ENCODE measurements at places on chromosomes 1 and 21. TPM values are rescaled to one million over a fixed set of nuclear protein-coding genes. Genes with fewer than 3 reads are reported as not detected.

The CENPL gene
- total RNA-seq, result 39.3 TPM

- no peak for DNase-seq
These were observed 919 bp upstream of the CELSR2 start for GRCh38 chr1:109248444-109248796.

DNA sequence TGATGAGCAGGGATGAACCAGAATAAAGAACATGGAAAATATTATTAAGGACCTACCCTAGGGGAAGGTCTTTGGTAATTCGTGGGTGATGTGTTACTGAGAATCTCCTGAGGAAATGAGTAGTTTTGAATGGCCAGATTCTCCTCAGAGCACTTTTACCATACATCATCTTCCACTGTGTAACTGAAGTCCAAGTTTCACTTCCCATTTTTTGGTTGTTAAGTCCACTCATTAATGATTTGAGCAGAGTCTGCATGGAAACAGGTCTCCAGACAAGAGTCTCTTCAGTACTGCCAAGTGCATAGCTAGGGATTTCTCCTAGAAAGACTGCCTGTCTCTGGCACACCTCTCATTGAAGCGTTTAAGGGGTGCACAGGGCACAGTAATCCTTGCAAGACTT, 48.7 kb upstream of the PCP4 start:
- no peak for DNase-seq

DNA sequence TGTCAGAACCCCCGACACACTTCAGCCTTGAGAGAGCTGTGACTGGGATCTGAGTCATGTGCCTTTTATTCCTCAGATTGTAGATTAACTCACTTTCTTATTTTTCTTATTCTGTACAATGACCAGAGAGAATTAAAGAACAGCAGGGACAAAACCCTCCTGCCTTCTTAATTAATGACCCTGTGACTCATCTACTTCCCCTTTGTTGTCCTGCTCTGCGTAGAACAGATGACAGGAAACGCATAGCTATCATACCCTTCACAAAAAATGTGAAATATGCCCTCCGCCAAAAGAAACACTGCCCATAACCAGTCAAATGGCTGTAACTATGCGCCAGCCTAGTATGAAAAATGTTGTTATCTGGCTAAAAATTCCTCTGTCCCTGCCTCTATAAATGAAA, 9.1 kb upstream of the PADI2 start:
- DNase-seq, result peak; percentile 99

The ABCA4 gene
- total RNA-seq, result 0.10 TPM

DNA sequence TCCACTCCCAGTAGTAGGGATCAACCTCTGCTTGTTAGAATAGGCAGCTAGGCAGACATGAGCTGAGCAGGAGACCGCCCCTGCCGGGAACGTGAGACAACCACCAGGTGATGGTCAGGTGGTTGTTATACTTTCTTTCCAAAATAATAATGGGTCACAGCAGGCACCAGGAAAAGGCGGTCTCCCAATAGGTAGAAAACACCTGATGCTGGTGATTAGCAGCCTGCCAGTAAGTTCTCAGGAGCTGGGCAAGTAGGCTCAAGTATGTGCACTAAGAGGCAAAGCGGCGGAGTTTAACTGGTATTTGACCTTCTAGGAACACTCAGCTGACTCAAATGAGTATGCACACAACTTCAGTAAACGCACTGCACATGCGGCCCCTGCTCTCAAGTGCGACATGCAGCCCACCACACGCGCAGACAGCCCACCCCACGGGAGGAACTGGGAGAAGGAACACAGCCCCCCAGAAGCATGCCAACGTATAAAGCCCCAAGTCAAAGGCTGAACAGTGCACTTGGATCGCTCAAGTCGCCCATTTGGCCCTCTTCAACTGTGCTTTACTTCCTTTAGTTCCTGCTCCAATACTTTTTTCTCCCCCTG, 80.0 kb downstream of the DESI2 start:
- no peak for DNase-seq

The RNF186 gene
- not detected for total RNA-seq

The HENMT1 gene
- 13.7 TPM for total RNA-seq

- no peak for DNase-seq
These were observed 361.4 kb upstream of the PTBP2 start for GRCh38 chr1:96360036-96360795.

The PLA2G4A gene
- 5.6 TPM for total RNA-seq

The C1QC gene
- total RNA-seq, result not detected

GRCh38 chr1:182196897-182197870, 135.7 kb upstream of the ZNF648 start:
- no peak for DNase-seq

The KRTAP21-2 gene
- total RNA-seq, result not detected

GRCh38 chr1:70616946-70617345, 205.9 kb downstream of the CTH start:
- no peak for DNase-seq

GRCh38 chr21:35046263-35046624, 2.9 kb downstream of the RUNX1 start:
- peak; percentile 84 for DNase-seq

The MIXL1 gene
- not detected for total RNA-seq

The CATSPERE gene
- 0.29 TPM for total RNA-seq

DNA sequence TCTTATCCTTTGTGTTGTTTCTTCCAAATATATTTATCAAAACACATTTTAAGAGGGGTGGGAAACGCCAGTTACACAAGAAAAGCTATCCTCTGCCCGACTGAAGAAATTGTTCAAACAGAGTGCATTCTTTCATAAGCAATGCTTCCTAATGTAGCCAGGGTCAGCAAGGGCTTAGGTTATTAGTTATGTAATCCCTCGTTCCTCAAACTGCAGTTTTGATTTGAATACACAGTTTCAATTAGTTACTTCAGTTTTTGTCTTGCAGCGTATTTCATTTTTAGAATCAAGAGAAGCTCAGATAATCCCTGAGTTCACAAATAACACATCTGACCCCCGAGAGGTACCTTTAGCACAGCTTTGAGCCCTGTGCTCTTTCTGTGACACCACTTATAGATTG, 141.7 kb upstream of the NRIP1 start:
- DNase-seq, result no peak

The BRDT gene
- not detected for total RNA-seq

- DNase-seq, result no peak
These were observed 936 bp upstream of the NCAM2 start for GRCh38 chr21:20997311-20997635.

GRCh38 chr1:30382496-30382895, 340.9 kb downstream of the MATN1 start:
- DNase-seq, result no peak

DNA sequence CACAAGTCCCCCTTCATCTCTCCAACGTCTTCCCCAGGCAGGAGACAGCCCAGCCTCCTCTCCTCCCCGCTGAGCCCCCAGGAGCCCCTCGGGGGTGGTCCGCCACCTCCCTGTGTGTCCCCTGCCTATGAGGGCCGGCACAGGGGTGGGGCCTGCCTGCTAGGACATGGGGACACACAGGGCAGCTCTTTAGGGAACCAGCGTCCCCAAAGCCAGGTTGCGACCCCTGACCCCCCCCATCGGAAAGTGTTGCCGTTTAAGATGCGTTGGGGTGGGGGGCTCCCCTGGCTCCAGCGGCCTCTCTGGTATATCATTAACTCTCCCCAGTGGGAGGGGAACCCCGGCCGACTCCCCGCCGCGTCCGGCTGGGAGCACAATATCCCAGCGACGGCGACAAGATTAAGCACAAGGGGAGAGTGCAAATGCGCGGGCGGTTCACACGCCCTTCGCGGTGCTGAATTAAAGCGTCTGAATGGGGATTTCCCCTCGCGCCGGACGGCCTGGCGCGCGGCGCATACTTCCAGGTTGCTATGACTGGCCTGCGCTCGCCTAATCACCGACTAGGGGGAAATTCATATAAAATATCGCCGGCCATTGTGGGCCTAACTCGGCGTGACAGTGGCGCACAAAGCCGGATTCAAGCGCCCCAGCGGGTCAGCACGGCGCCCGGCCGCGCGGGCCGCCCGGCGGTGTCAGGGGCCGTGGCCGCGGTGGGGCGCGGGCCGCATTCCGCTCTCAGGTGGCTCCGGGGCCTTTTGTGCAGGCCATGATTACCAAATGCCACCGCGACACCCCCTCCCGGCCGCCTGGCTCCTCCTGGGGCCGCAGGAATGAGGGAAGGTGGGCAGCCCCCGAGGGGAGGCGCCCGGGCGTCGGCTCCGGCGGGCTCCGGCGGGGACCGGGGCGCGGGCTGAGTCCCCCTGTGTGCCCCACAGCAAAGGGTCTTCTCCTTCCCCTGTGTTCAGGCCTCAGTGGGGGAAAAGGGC, 30.9 kb downstream of the WNT3A start:
- peak; percentile 26 for DNase-seq

DNA sequence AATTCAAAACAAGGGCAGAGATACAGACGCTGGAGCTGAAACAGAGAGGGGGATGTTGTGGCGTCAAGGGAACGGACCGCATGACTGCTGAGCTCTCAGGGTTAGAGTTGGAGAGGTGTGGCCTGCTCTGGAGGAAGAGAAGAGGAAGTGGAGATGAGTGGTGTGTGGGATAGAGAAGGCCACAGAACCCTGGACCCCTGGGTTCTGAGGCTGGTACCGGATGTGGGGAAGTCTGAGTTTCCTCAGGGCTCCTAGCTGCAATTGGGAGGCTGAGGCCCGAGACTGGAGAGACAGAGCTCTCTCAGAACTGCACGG, 1.8 kb downstream of the BCAN start:
- no peak for DNase-seq

The TRAF5 gene
- total RNA-seq, result 7.9 TPM

DNA sequence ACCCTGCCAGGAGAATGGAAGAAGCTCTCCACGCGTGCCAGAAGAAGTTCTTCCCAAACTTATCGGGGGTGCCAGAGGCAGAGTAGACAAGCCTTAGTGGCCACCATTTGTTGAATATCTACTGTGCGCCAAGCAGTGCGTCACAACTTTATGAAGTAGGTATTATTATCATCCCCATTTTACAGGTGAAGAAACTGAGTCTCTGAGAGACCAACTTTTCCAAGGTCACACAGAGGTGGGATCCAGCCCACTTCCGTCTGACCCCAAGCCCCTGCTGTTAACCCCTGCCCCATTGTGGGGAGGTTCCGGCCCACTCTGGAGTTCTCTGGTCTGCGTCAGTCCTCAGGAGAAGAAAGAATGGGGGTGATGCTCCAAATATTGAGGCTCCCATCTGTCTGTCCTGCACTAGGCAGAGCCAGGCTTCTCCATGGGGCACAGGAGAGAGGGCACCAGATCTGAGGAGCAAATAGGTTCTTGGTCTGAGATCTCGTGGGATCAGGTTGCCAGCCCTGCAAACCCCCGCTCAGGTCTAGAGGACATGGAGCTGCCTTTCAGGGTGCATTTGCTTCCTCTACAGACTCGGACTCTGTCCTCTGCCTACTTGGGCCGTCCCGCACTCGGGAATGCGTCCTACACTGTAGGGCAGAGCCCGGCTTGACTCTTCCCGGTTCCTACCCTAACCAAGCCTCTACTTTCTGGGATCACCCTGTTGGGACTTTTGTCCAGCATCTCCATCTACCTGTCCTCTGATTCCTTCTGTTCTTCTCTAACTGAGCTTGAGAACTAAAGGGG, 2.1 kb downstream of the CDK18 start:
- no peak for DNase-seq

GRCh38 chr1:201276891-201277290, 6.4 kb upstream of the PKP1 start:
- DNase-seq, result no peak

The C1orf52 gene
- 16.2 TPM for total RNA-seq

- DNase-seq, result no peak
These were observed 5.5 kb downstream of the PAQR7 start for GRCh38 chr1:25869909-25870606.

The CD52 gene
- total RNA-seq, result not detected

All from RPMI7951 (cell line).